Psoas muscle (tissue), 8 donors: ENCODE measurements at places on chromosomes 2 and 18.

- no peak for DNase-seq
Observed at GRCh38 chr2:210816769-210817168, 260.4 kb downstream of the CPS1 start.

- DNase-seq = no peak
Observed at GRCh38 chr18:10579079-10579867, 53.4 kb downstream of the NAPG start.

DNA sequence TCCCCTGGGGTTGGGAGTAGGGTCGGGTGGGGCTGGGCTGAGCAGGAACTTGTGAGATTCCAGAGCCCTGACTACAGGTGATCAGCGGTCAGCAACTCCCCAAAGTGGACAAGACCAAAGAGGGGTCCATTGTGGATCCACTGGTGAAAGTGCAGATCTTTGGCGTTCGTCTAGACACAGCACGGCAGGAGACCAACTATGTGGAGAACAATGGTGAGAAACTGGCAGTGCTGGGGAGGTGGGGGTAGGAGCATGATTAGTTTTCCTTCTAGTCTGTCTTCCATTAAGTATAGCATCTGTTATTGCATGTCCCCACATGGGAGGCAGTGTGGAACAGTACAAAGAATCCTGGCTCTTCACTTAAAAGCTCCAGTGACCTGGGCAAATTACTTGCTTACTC, 23.7 kb downstream of the ZNF142 start:
- no peak for DNase-seq

GRCh38 chr2:179862898-179863458, 1.6 kb upstream of the ZNF385B start:
- DNase-seq = no peak

GRCh38 chr2:129087133-129087813, 768.6 kb upstream of the HS6ST1 start:
- DNase-seq = peak; percentile 29

- no peak for DNase-seq
Observed at GRCh38 chr2:106025796-106026195, 168.3 kb downstream of the UXS1 start.

DNA sequence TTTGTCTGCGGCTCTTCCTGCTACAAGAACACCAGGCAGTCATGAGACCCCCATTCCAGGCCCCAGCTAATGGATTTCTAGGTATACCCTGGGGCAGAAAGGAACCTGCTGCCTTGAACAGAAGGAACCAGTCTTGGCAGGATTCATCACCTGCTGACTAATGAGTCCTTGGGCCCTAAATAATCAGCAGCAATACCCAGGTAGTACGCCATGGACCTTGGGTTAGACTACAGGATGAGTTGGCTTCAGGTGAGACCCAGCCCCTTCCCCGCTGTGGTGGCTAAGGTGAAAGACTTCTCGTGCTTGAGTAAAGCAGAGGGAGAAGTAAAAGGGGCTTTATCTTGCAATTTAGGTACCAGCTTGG, 105.0 kb downstream of the SPIRE1 start:
- no peak for DNase-seq

DNA sequence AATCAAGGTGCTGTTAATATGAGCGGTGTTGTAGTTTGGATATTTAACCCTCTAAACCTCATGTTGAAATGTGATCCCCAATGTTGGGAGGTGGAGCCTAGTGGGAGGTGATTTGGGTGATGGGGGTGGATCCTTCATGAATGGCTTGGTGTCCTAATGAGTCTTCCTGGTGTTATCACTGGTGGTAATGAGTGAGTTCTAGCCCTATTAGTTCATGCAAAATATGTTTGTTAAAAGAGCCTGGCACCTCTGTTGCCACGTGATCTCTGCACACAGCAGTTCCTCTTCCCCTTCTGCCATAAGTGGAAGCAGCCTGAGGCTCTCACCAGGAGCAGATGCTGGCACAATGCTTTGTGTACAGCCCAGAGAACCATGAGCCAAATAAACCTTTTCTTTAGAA, 158.4 kb downstream of the FMNL2 start:
- no peak for DNase-seq

DNA sequence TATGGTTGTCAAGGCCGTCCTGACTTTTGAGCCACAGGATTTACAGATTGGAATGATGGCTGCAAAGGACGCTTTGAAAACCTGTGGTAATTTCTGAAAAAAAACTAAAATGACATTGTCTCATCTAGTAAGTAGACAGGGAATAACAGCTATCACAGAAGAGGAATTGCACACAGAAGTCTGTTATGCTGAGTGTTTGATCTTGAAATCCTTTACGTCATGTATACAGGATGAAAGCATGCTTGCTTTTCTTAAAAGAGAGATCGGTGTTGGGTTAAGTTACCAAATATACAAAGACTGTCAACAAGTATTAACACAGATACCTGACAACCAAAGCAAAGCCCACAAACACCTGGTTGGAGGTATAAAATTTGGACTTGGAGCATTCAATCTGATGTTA, 12.6 kb upstream of the SRSF7 start:
- no peak for DNase-seq
